ENCODE measurements at places on chromosomes 7 and 10.

DNA sequence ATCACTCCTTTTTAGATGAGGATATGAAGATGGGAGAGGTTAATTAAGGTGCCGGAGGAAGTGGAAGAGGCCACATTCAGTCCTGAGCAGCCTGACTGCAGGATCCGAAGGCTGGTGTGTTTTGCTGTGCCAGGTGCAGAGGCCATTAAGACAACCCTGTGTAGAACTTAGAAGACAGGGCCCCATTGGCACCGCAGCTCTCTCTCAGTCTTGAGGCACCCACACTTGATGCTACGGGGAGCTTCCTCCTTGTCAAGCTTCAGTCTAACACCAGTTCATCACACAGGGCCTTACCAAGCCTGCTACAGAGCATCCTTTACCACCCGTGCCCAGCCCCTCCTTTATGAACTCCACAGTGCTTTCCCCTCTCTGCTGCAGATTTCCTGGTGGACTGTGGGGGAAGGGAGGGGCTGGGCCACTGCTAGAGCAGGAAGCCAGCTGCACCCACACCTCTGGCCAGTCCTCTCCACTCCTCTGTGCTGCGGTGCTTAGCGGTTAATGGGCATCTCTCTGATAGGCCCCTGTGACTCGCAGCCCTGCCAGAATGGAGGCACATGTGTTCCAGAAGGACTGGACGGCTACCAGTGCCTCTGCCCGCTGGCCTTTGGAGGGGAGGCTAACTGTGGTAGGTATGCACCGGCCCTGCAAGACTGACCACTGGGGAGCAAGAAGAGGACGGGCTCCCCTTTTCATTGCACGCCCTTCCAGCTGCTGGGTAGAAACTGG lies 45.5 kb downstream of the VWA2 start:
- DNase-seq, result no peak

DNA sequence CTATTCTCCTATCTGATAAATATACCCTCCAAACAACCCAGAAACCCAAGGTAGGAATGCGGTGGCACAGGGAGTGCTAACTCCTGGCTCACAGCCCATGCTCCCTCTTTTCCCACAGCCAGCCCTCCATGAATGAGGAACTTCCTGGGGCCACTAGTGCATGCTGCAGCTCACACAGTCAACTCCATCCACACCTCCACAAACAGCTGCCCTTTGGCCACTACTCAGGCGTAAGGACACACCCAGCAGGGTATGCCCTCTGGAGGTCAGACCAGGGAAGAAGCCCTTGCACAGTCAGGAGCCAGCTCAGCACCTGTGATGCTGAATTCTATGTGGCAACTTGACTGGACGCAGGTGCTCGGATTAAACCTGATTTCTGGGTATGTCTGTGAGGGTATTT lies 85.2 kb upstream of the PIK3CG start:
- peak; percentile 40 for DNase-seq

GRCh38 chr10:8116474-8116873 lies 62.0 kb downstream of the GATA3 start:
- no peak for DNase-seq

GRCh38 chr10:108911814-108912541 lies 1011.3 kb downstream of the XPNPEP1 start:
- DNase-seq, result no peak

- DNase-seq, result no peak
Observed at GRCh38 chr10:12638103-12638502, 288.8 kb downstream of the CAMK1D start.

All from inflammatory macrophage treated with lipopolysaccharide for 4 hours (primary cell).